CD4-positive, alpha-beta T cell treated with Interferon alpha-2 for 1 hour (primary cell): ENCODE measurements at places on chromosomes 16 and 17.
A peak's percentile ranks its signal among the peaks of the same experiment; 100 is the strongest.

DNA sequence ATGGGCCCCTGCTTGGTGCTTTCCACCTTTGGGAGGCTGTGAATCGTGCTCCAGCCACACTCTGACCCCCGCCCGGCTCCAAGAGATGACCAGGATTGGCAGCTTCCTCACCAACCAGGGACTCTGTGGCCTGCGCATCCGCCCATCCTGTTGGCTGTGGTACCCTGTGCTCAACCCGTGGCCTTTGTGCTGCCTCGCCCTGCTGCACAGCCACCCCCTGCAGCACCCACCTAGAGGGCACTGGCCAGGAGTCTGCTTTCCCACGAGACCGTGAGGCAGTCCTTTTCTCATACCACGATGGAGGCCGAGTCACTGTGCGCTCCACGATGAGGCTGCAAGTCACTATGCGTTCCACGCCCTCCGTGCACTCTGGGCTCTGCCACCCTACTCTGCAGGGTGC lies 19.4 kb downstream of the NME3 start:
- DNase-seq = no peak

- no peak for DNase-seq
Measured at GRCh38 chr17:27627514-27627913, 3.5 kb upstream of the LGALS9 start.

GRCh38 chr16:76294396-76295214 lies 17.4 kb downstream of the CNTNAP4 start:
- no peak for DNase-seq

GRCh38 chr17:29099527-29099926 lies 56.6 kb downstream of the PIPOX start:
- DNase-seq = no peak

DNA sequence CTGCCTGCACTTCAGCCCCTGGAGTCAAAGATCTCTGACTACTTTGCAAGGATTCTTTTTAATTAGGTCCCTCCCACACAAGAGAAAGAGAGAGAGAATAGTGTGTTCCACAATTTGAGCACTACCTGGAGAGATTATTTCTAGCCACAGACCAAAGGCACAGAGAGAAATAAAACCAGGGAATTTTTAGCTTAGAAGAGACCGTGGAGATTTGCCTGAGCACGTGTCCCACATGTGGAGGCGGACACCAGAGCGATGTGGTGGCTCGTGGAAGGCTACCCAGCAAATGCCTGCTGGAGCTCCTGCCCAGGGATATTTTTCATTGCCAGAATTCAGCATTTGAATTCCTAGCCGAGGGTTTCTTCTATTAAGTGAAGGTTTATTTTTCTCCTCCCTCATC lies 50.6 kb downstream of the MGAT5B start:
- no peak for DNase-seq

- no peak for DNase-seq
Measured at GRCh38 chr16:84992717-84993075, 18.6 kb downstream of the ZDHHC7 start.

DNA sequence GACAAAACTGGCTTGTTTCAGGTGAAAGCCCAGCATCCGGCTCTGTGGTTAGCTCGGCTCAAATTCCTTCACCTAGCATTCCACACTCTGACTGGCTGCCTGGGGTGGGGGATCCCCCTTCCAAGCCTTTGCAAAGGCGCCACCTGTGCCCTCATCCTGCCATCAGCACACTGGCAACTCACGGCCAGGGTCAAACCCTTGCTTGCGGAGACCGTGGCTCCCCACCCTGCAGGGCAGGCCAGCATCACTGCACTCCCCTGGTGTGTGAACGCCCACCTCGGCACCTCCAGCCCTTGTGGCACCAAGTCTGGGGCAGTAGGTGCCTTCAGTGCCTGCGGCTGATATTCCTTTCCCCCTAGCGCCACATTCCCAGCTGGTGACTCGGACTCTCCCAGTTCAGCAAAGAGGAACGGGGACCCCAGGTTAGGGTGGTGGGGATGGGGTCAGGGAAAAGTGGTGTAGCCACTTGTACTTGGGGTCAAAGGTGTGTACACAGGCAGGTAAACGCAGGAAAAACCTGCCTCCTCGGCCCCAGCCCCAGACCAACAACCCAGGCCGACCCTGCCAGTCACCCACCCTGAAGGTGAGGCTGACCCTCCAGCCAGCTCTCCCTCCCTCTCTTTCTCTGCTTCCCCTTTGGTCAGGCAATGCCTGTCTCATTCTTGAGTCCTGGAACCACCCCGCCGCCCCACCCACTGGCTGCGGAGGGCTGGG lies 1.1 kb downstream of the FLII start:
- peak; percentile 22 for DNase-seq

- DNase-seq = no peak
Measured at GRCh38 chr17:74578979-74579378, 11.7 kb upstream of the CD300H start.

- DNase-seq = no peak
Measured at GRCh38 chr17:72380737-72381136, 259.9 kb downstream of the SOX9 start.

DNA sequence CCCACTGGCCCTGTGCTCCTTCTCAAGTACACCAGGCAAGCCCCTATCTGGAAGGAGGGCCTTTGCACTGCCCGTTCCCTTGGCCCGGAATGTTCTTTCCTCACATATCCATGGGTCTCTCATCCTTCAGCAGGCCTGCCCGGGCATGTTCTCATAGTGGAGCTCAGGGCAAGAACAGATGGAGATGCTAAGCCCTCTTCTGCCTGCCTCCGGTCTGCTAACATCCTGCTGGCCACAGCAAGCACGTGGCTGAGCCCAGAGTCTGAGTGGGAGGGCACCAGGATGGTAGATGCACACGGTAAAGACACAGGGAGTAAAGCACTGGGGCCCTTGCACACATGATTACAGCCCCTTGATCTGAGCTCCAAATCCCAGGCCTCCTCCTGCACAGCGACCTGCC lies 19.8 kb upstream of the ANKRD40CL start:
- DNase-seq = no peak

DNA sequence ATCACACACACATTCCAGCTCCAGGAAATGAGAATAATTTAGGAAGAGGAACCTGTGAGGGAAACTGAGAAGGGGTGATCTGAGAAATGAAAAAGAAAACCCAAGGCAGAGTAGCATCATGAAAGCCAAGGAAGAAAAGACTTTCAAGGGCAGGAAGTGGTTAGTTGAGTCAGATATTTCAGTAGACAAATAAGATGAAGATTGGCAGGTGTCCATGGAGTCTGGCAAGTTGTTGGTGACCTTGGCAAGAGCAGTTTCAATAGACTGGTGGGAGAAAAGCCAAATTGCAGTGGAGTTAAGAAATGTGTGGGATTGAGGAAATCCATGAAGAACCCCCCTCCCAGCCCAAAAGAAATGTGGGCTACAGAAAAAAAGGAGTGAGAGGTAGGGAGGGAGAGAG lies 10.7 kb downstream of the GNAO1 start:
- peak; percentile 55 for DNase-seq

DNA sequence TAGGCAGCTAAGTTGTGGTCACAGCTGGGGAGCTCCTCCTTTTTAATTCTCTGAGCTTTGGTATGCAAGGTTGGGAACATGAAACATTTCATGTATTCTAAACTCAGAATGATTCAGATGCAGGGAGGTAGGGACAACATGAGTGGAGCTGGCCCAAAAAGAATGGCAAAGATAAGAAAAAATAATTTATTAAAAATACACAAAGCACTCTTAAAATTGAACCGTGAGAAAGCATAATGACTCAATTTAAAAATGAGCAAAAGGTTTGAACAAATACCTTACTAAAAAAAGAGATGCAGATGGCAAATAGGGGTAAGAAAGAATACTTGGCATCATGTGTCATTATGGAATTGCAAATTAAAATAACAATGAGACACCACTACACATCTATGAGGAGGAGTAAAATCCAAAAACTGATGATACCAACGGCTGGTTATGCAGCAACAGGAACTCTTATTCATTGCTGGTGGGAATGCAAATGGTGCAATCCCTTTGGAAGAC lies 175.6 kb upstream of the IRX3 start:
- DNase-seq = no peak

DNA sequence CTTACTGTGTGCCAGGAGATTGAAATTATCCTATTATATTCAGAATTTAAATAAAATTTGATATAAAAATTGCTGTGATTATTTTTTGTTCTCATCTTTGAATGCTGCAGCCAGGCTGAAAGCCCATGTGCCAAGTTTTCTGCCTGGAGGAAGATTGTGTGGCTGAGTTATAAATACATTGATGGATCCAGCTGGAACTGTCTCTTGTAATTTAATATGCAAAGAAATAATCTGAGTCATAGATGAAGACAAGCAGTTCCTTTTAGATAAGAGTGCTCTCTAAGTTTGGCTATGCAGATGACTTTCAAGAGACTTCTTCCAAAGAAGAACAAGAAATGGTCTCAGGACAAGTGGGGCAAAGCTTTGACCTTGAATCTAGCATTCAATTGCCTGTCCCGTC lies 871.0 kb downstream of the CDH11 start:
- DNase-seq = no peak

DNA sequence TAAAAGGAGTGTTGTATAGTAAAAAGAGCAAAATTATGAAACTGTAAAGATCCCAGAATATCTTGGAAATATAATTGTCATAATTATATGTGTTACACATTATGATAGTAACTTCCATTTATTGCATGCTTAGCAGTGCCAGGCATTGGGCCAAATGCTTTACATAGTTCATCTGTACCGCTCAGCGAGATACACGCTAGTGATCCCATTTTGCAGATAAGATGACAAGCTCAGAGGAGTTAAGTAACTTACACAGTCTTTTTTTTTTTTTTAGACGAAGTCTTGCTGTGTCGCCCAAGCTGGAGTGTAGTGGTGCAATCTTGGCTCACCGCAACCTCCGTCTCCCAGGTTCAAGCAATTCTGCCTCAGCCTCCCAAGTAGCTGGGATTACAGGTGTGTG lies 6.8 kb upstream of the EZH1 start:
- no peak for DNase-seq

- DNase-seq = no peak
Measured at GRCh38 chr16:35410438-35410837, 1951.0 kb downstream of the TP53TG3F start.
